Skin of body (tissue), 3 donors: ENCODE measurements at places on chromosomes 3 and 15.

DNA sequence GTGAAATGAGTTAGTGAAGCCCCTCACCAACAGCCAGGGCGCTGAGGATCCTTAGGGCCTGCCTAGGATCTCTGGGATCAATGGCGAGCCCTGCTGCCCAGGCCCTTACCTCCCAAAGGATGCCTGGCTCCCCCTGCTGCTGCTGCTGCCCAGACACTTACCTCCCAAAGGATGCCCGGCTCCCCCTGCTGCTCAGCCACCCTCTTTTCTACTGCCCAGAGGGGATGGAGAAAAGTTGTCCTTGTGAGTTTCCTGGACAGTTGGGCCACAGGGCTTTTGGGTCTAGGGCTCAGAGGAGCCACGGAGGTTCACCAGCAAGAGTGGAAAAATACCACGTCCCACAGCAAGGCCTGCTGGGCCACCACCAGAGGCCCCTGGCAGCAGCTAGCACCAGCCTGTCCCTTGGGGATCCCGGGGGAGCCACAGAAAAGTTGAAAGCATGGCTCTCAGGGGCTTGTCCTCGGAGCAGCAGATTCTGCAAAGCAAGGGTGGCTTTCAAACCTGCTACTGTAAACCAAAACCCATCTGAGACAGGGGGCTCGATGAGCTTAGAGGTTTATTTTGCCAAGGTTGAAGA is 59.4 kb downstream of the SLC6A6 start:
- no peak for DNase-seq

GRCh38 chr3:120449251-120449650 is 1.5 kb downstream of the FSTL1 start:
- no peak for DNase-seq

- no peak for DNase-seq
Measured at GRCh38 chr15:96011136-96011535, 319.4 kb upstream of the NR2F2 start.

- DNase-seq = no peak
Measured at GRCh38 chr3:45321607-45322391, 66.6 kb upstream of the LARS2 start.

DNA sequence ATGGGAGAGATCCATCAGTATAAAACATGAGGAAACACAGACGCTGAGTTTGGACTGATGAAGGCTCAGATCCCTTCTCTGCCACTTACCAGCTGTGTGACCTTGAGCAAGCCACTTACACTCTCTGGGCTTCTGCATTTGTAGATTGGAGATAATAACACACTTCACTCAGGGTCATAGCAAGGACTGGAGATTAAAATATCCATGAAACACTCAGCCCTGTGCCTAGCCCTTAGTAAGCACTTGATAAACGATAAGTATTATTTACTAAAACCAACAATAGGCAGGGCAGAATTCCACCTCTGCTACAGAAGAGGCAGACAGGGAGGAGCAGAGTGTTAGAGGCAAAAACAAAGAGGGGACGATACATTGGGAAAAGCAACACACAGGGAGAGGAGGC is 420.5 kb upstream of the WNT5A start:
- DNase-seq = no peak

- no peak for DNase-seq
Measured at GRCh38 chr3:128999102-128999501, 2.0 kb upstream of the EFCC1 start.

DNA sequence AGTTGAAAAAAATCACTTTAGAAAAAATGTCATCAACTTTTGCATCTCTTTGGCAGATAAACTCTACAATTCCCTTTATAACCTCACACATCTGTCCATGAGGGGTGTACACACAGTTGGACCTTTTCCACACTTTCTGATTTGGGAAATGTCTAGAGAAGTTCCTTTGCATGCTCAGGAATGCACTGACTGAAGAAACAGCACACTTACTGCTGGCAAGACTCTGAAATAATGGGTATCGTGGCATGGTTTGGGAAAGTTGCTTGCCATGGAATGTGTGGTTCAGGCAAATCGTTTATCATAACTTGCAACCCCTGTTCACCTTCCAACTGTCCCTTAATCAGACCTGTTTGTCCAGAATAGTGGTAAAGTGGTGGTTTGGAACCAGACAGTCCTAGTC is 135.3 kb upstream of the TGFBR2 start:
- DNase-seq = peak; percentile 69

- no peak for DNase-seq
Measured at GRCh38 chr15:60735559-60736047, 256.7 kb upstream of the ICE2 start.

DNA sequence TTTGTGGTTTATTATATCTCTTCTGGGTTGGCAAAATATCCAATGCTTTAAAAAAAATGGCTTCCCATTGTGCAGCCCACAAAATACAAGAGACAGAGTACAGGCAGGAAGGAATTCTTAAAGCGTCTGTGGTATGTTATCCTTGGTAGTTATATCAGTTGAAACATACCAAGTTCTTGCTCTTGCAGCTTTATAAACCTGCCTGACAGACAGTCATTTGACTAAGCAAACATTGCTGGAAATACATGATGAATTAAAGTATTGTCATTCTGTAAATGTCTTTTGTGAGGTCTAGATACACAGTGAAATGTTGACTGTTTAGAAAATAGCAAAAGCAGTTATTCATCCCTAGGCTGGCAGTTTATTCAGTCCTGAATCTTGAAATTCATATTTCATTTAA is 44.8 kb upstream of the MAP3K13 start:
- no peak for DNase-seq

DNA sequence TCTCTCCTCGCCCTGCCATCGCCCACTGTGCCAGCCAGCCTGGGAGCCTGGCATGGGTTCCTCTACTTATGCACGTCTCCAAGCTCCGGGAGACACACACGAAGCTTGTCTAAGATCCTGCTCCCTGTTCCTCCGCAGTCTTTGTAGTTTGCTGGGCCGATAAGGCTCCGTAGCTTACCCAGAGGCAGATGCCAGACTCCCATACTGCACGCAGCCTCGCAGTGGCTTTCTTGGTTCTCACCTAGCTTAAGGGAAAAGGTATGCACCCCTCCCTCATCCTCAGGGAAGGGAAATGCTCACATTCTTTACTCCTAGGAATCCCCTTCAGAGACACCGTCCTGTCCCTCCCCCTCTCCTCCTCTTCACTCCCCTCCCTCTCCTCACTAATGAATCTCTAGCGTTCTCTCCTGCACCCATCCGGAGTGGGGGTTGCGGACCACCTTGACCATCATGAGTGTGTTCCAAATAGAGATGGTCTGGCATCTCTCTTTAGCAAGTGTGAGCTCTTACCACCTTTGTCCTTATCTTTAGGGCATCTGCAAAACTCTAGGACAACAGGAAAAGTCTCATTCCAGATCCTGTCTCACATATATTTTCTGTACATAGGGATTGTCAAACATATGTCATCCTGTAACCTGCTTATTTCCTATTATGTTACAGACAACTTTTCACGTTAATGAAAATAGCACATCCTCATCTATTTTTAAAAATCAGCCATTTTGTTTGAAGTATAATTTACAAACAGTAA is 56.5 kb downstream of the TMEM266 start:
- DNase-seq = no peak

- no peak for DNase-seq
Measured at GRCh38 chr3:100002599-100003350, 111.5 kb downstream of the FILIP1L start.

- no peak for DNase-seq
Measured at GRCh38 chr3:180062771-180063170, 26.0 kb upstream of the PEX5L start.

- no peak for DNase-seq
Measured at GRCh38 chr15:39248204-39248603, 332.7 kb upstream of the THBS1 start.

DNA sequence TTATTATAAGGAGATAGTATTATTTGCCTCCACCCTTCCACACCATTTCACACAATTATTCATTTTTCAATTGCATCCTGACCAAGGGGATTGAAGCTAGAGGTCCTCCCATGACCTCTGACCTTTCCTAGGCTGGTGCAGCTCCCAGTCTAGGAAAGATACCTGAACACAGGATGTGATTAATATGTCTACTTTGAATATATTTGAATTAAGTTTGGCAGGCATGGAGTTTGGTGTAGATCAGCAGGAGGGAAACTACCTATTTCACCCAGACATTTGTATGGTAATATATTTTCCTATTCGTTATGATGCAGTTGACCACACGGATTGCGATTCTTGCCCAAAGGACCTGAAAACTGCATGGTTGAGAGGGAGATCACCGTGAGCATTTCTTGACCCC is 596.3 kb downstream of the AGBL1 start:
- DNase-seq = no peak

DNA sequence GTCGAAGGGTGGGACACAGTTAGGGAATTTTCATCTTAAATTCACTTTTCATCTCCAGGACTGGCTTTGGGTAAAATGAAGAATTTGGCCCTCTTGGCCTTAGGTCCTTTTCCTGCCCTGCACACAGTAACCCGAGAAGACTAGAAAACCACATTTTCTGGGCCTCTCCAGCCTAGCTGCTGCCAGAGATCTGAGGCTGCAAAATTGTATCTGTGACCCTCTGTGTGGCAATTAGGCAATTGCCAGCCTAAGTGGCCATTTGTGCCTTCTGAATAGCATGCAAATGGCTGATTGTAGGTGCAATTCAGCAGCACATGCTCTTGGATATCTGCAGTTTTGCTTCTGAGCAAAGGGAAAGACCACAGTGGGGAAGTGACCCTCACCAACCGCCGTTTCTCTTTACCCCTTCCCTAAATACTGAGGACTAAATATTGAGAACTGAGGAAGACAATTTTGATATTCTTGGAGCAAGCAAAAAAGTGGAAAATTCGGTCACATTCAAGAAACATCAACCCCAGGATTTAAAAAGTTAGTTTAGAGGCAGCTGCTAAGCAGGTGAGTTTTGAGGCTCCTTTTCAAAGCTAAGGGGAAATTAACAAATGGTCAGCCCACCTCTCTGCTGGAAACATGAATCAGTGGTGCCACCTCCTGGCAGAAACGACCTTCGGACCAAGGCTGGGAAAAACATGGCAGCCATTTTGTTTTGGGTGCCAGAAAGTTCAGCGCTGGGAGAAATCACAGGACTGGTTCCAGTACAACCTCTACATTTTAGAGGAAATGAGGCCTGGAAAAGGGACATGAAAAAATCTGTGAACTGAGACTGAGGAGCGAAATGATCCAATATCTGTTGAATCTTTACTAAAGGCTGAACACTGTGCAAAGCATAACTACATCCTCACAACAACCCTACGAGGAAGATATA is 56.6 kb upstream of the PRTG start:
- no peak for DNase-seq

DNA sequence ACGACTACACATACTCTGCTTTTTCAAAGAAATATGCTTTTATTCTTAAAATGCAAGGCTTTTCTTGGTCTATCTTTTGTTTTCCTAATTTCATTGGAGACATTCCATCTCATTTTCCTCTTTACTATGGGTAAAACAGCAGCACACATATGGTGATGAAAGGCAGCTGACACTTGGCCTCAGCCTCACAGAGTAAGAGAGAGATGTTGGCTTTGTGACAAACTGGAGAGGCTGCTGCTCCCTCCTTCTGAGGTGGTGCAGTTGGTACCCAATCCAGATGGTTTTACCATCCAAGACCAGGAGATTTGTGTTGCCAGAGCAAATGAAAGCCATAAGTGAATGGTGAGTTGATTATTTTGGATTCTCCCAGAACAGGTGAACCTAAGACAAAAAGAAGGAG is 13.2 kb upstream of the SLC2A2 start:
- no peak for DNase-seq

- no peak for DNase-seq
Measured at GRCh38 chr15:72858205-72858604, 74.6 kb upstream of the ADPGK start.

DNA sequence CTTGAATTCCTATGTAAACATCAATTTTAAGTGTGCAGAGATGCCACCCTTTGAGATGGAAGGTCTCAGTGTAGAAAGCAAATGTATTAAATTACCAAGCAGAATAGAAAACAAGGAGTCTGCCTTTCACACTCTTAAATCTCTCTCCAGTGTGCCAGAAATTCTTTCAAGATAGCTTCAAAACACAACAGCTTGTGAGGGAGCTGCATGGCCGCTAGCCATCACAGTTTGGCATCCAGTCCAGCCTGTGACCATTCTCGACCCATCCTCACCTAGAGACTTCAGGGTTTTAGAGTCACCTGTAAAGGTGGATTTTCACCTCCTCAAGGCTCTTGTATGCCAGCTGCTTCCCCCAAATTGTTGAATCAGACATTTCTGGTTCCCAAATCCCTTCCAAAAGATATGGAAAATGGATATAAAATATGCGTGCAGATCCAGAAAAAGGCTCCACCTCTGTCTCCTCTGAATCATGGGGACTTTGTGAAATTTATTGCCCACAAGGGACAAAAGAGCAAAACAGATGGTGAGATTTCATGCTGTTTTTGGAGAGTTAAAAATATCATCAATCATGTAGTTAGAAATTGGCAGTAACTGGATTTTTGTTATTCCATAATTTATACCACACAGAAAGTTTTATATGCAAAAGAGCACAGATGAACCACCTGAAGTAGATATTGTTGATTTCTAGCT is 114.2 kb upstream of the THRB start:
- DNase-seq = peak; percentile 82

- DNase-seq = no peak
Measured at GRCh38 chr3:146504498-146505197, 35.3 kb upstream of the PLSCR2 start.

DNA sequence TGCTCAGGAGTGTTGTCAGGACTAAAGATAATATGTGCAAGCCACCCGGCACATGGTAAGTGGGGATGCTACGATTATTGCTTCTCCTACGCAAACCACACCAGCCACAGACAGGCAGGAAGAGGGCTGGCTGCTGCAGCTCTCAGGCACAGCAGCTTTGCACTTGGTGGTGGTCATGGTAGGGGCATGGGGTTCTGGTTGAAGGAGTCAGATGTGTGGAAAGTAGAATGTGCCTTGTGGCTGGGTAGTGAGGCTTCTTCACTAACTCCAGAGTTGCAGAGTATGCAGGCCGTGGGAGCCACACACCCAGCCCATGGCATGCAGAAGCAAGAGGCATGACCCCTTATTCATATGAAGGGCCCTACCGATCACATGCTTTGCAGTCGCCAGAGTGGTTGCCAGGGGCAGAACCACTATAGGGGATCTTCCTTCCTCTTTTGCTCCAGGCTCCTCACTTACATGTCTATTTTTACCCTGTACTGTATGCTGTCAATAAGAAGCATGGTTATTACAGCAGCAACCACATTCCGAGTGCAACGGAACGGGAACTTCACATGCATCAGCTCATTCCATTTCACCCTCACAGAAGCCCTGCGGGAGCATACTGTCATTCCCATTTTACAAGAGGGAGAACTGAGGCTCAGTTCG is 59.2 kb upstream of the HERC1 start:
- DNase-seq = no peak

GRCh38 chr15:28019594-28020309 is 79.4 kb downstream of the OCA2 start:
- no peak for DNase-seq
